CD4-positive, alpha-beta memory T cell (primary cell): ENCODE measurements at places on chromosomes 11 and 22.

DNA sequence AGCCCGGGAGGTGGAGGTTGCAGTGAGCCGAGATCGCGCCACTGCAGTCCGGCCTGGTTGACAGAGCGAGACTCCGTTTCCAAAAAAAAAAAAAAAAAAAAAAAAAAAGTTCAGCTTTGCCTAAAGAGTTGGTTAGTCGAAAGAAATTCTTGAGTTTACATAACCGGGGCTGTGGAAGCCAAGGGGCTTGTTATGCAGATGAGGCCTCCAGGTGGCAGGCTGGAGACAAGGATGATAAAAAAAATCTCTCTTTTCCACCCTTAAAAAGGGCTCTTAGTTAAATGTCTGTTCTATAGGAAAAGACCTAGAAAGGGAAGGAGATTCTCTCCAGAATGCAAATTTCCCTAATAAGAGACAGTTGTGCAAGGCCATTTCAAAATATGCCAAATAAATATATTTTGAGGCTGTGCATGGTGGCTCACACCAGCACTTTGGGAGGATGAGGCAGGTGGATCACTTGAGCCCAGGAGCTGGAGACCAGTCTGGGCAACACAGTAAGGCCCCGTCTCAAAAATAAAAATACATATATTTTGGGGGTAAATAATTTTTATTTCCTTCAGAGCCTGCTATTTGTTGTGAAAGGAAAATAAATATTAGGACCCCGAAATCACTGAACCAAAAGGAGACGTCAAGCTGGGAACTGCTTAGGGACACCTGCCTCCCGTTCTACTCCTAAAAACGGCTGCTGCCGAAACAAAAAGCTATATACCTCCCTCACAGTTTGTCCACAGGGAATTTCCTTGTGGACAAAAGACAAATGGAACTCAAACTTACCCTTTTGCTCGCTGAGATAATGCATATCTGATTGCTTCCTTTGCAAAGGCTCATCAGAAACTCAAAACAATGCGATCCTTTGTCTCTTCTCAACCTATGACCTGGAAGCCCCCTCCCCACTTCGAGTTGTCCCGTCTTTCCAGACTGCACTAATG lies 2.4 kb upstream of the IFITM2 start:
- peaks cover 42% of the 10 kb centered on the region for H3K4me1 ChIP-seq
- H3K36me3 ChIP-seq: no peaks in the 10 kb centered on the region
- no peak overlapping the region for H3K4me3 ChIP-seq
- DNase-seq: peak; percentile 64
- no peaks in the 10 kb centered on the region for H3K27me3 ChIP-seq

- DNase-seq: peak; percentile 6
- no peaks in the 10 kb centered on the region for H3K27me3 ChIP-seq
- H3K36me3 ChIP-seq: no peaks in the 10 kb centered on the region
- no peaks in the 10 kb centered on the region for H3K4me1 ChIP-seq
- no peak overlapping the region for H3K4me3 ChIP-seq
Measured at GRCh38 chr11:86869966-86870570, 69.7 kb downstream of the PRSS23 start.

GRCh38 chr22:36486619-36487384 lies 5.4 kb upstream of the TXN2 start:
- no peaks in the 10 kb centered on the region for H3K27me3 ChIP-seq
- no peak overlapping the region for H3K27ac ChIP-seq
- H3K4me3 ChIP-seq: no peak overlapping the region

DNA sequence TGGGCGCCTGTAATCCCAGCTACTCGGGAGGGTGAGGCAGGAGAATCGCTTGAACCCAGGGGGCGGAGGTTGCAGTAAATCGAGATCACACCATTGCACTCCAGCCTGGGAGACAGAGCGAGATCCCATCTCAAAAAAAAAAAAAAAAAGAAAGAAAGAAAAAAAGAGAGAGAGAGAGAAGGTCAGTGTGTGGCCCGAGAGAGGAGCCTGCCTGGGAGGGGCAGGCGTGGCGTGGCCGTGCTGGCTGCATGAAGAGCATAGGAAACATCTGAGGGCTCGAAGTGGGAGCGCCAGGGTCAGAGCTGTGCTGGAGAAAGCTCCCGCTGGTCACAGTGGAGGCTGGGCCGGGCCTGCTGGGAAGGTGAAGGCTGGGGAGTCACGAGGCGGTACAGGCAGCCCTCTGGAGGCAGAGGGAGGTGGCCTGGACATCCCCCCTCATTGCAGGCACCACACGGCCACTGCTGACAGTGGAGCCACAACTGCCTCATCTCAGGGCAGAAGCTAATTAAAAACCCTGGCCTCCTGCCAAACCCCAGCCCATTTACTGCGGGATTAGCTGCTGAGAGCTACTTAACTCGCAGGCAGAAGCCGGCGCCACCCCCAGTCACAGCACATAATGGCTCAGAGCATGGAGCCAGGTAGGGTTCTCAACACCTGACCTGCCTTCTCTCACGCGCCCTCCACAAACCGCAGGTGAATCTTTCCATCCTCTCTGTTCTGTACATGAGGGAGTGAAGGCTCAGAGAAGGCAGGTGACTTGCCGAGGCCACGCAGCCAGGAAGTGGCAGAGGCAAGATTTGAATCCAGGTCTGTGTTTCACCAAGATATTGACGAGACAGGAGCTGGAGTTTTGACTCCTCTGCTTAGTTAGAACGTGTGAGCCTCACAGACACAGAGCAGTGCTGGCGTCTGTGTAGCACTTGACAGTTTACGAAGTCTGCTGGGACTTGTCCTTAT lies 32.6 kb downstream of the NFAM1 start:
- H3K27me3 ChIP-seq: no peaks in the 10 kb centered on the region
- peak; percentile 2 for DNase-seq
- no peaks in the 10 kb centered on the region for H3K36me3 ChIP-seq
- H3K4me1 ChIP-seq: peaks cover 8% of the 10 kb centered on the region

DNA sequence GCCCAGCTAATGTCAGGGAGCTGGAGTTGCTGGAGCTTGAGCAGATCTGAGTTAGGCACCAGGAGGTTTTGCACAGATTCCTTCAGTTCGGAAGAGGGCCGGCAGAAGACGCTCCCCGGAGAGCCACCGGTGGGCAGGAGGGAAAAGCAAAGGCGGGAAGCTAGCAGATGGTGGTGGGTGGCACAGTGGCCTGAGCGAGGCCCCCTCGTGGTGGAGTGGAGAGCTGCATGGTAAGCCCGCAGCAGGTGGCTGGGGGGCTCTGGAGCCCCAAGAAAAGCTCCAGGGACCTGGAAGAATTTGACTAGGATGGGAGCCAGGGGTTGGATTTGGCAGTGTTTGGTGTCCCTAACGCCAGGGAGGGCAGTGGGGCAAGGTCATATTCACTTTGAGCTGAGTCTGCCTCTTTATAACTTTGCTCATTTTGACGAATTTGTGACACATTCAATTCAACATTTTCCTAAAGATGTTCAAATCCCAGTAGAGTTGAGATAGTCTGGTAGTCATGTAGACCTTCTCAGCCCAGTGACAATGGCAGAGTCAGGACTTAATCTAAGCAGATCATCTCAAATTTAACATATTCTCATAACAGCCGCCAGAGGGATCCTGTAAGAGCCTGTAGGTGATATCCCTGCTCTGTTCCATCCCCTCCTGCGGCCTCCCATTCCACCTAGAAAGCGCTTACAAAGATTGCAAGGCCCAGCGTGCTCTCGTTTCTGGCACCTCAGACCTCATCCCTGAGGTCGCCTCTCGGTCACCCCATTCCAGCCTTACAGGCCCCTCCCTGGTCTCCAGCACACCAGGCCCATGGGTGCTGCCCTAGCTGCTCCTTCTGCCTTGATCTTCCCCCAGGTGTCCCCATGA lies 57.9 kb downstream of the TRIM29 start:
- DNase-seq: peak; percentile 10
- H3K36me3 ChIP-seq: no peaks in the 10 kb centered on the region
- H3K27ac ChIP-seq: no peak overlapping the region
- no peaks in the 10 kb centered on the region for H3K4me1 ChIP-seq
- H3K27me3 ChIP-seq: no peaks in the 10 kb centered on the region

DNA sequence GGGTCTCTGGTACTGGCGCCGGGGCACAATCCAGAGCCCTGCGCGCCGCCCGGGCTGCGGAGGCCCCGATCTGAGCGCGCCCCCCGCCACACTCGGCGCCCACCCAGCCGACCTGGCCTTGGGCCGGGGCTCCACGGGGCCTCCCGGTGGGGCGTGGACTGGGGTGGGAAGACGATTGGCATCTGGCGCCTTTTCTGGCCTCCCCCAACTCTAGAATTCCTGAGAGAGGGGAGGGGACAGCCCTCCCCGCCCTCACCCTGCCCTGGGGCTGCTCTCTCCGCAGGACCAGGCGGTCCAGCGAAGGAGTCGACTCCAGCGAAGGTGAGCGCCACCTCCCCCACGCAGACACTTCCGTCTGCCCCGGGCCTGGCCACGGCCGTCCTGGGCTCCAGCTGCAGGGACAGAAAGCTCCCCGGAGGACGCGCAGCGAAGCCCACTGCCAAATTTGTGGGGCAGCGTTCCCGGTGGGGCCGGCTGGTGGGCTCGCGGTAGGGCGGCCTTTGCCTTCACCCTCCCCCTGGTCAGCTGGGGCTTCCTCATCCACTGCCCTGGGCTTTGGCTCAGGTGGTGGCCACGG lies 593 bp downstream of the SSH3 start:
- peaks cover 22% of the 10 kb centered on the region for H3K36me3 ChIP-seq
- peaks cover 18% of the 10 kb centered on the region for H3K4me1 ChIP-seq
- H3K27ac ChIP-seq: peak overlapping the region; percentile 68
- no peak overlapping the region for H3K4me3 ChIP-seq
- H3K27me3 ChIP-seq: no peaks in the 10 kb centered on the region
- DNase-seq: no peak

DNA sequence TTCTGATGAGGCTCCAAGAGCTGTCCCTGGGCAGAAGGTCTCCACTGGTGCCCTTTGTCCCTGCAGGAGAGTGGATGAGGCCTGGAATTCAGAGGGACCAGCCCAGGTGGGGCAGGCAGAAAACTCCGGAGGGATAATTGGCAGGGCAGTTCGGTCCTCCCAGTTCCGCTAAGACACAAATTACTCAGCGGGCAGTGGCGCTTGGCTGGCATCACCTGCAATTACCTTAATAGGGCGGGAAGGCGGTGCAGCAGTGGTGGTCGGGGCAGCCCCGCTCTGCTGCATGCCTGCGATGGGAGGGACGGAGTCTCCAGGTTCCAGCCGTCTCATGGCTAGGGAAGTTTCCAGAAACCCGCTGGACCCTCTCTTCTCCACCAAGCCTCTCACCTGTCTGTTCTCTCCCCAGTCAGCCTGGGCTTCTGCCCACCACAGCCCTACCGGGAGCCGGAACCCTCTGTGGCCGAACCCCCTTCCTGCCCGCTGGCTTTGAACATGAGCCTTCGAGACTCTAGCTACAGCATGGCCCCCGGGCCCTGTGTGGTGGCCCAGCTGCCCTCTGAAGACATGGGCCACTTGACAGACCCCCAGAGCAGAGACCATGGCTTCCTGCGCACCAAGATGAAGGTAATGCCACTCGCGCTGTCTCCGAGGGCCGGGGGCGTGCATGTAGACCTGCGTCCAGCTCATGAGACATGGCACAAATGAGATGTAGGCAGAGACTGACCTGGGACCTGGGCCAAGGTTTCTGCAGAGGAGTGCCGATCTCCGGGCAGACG lies 7.0 kb downstream of the OVOL1 start:
- peaks cover 7% of the 10 kb centered on the region for H3K27me3 ChIP-seq
- H3K4me1 ChIP-seq: peaks cover 13% of the 10 kb centered on the region
- no peak overlapping the region for H3K27ac ChIP-seq
- no peak for DNase-seq
- no peaks in the 10 kb centered on the region for H3K36me3 ChIP-seq

- H3K4me3 ChIP-seq: no peak overlapping the region
- no peak overlapping the region for H3K27ac ChIP-seq
- H3K4me1 ChIP-seq: peaks cover 3% of the 10 kb centered on the region
Measured at GRCh38 chr11:33068611-33069340, 29.4 kb downstream of the TCP11L1 start.

GRCh38 chr11:74010306-74011300 lies 1.7 kb upstream of the UCP3 start:
- H3K27ac ChIP-seq: peak overlapping the region; percentile 73
- no peaks in the 10 kb centered on the region for H3K36me3 ChIP-seq
- H3K4me3 ChIP-seq: peak overlapping the region; percentile 39
- H3K27me3 ChIP-seq: no peaks in the 10 kb centered on the region
- DNase-seq: no peak

- peaks cover 6% of the 10 kb centered on the region for H3K4me1 ChIP-seq
- peak overlapping the region; percentile 23 for H3K4me3 ChIP-seq
- no peak for DNase-seq
Measured at GRCh38 chr11:36558571-36559413, 9.0 kb upstream of the RAG1 start.

GRCh38 chr11:445765-446588 lies 4.1 kb upstream of the PTDSS2 start:
- H3K4me1 ChIP-seq: peaks cover 32% of the 10 kb centered on the region
- H3K36me3 ChIP-seq: no peaks in the 10 kb centered on the region
- no peak overlapping the region for H3K4me3 ChIP-seq
- DNase-seq: no peak
- H3K27ac ChIP-seq: no peak overlapping the region
- no peaks in the 10 kb centered on the region for H3K27me3 ChIP-seq

DNA sequence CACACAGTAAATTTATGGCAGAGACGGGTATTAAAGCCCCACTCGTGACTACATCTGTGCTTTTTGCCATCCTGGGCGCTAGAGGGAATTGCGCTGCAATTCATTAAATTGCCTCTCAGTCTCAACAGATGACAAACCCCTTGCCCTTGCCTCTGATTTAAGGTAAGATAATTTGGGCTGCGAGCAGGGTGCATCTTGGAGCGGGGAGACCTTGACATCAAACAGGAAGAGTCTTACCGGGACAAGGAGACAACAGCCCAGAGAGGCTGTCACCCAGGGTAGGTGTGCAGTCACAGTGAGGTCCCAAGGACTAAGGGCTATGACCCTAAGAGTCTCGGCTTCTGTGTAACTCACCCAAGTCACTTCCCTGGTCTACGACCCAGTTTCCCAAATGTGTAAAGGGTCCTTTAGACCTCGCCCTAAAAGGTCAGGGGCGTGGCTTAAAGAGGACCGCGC lies 449 bp upstream of the TOM1 start:
- H3K27ac ChIP-seq: peak overlapping the region; percentile 96
- DNase-seq: no peak
- H3K36me3 ChIP-seq: no peaks in the 10 kb centered on the region
- no peaks in the 10 kb centered on the region for H3K27me3 ChIP-seq
- peaks cover 26% of the 10 kb centered on the region for H3K4me1 ChIP-seq

DNA sequence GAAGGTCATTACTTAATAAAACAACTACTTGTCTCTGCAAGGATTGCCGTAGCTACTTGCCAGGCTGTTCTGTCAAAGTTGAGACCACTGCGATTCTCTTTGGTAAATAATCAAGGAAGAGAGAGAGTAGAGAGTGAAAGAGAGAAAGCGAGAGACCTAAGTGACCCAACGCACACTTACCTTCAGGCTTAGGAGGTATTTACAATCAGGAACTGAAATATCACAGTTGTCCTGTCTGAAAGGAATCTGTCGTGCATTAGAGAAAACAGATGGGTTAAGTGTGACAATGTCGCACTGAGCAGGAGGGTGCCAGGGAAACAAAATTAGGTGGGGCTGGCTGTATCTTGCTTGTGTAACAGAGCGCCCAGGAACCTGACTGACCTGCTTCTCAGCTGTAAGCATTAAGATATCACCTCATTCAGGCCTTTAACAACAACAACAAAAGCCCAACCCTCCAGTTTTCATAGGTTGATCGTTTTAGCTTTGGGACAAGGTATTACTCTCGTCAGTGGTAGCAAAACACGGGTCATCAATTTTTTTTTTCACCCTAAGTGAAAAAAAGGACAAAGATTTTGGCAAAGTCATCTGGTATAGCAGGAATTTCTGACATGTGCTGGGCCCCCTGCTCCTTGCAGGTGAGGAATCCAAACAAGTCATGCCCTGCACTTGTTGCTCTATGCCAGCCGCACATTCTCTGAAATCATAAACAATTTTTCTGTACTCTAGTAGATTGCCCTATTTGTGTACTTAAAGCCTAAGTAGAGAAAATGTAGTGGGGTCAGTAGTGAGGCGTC lies at the start of gene MUC15:
TSS of gene MUC15 (minus strand) at position 403 of the 794 bp plus-strand sequence. CDS start 5,169 bp downstream, outside the sequence.
- no peak within 1 kb of the TSS for H3K27ac ChIP-seq
- H3K4me1 ChIP-seq: no peaks in the 10 kb centered on the region
- no peak for DNase-seq
- H3K36me3 ChIP-seq: no peaks in the 10 kb centered on the region
- H3K27me3 ChIP-seq: no peaks in the 10 kb centered on the region
- no peak within 1 kb of the TSS for H3K4me3 ChIP-seq
